ENCODE measurements at places on chromosomes 2 and 18.

DNA sequence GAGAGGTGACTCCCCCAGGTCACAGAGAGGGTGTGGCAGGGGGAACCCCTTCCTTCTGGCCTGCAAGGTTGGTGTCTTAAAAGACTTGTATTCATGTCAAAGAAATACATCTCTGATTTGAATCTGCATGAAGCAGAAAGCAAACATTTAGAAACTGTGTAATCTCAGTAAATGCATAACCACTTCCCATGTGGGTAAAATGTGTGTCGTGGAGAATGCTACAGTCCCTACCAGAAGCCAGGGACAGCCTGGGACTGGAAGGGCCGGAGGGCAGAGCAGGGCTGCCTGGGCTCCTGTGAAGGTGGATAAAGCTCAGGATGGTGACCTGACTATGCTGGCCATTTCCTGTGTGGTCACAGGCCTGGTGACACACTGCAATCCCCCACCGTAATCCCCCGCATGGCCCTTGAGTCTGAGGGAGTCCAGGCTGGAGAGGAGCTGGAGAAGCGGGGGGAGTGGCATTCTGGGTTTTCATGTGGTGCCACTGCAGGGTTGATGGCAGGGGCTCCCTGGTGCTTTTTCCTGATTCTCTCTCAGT, 102.2 kb downstream of the LRRC30 start:
- no peak for DNase-seq

DNA sequence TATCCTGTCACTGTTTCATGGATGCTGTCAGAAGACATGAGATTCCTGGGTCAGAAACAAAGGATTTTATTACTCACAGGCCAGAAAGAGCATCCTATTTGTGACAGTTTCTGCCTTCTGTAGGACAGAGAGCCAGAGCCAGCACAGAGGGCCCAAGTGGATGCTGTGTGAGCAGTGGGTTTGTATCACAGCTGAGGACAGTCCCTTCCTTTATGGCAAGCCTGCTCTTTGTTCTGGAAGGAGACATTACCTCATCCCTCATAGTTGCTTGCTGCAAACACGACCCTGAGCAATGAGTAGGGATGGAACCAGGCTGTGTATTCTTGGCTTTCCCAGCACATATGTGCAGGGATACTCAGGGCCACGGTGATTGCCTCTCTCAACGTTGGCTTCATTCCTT, 41.6 kb downstream of the ARHGEF4 start:
- DNase-seq, result no peak

GRCh38 chr2:202717598-202718310, 83.0 kb downstream of the FAM117B start:
- DNase-seq, result no peak

DNA sequence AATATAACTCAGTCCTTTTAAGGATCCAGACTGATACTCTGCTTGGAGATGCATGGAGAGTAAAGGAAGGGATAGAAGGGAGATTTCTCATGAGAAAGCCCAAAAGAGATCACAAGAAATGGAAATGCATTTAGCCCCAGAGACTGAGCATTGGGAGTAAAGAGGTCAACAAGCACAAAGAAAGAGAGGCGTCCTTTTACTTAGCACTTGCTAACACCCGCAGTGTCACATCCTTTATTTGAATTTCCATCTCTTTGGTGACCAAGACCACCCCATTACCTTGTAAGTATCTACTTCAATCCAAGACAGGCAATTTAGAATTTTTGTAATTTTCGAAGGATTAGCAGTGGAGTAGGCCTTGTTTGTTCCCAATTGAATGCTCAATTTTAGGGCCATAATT, 111.8 kb upstream of the DCC start:
- no peak for DNase-seq

DNA sequence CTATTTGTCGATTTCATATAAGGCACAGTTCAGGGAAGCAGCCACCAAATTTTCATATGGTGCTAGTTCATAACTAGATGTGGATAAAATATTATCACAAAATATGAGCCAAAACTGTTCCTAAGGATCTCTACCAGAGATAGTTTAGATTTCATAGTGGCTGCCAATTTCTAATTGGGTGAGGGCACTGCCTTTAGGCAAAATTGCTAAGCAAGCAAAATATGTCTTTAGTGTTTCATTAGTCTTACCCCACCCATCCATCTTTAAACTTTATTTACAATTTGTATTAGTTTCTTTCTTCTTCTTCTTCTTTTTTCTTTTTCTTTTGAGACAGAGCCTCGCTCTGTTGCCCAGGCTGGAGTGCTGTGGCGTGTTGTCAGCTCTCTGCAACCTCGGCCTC, 77.1 kb upstream of the SLC4A10 start:
- no peak for DNase-seq

GRCh38 chr18:62175521-62175920, 11.3 kb downstream of the PIGN start:
- DNase-seq, result no peak

DNA sequence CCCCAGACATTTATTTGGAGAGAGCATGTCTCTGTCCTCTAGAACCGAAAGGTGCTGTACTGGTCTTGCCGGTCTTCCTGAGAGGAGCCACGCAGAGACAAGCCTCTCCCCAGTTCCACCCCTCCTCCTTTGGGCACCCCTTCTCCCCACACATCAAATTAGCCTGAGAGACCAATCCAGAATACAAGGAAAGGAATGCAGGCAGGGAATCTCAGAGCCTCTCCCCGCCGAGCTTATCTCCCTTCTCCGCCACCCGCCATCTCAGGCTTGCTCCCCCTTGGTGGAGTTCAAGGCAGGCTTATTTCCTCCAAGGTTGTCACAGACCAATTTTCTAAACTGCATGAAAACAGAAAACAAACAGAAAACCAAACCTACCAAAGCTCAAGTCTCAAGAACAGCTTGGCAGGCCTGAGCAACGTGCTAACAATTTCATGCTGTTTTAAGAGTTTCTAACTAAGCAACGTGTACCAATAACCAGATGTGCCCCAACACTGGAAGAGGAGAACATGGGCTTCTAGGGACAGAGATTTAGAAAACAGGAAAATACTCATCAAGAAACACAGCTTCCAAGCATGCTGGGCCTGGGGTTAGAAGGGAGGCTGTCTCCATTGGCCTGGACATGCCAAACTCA, 124.5 kb upstream of the PKDCC start:
- no peak for DNase-seq

GRCh38 chr2:230774348-230774951, 61.8 kb downstream of the CAB39 start:
- no peak for DNase-seq

- DNase-seq, result peak; percentile 14
Observed at GRCh38 chr18:8091035-8091434, 518.2 kb upstream of the RAB12 start.

- peak; percentile 58 for DNase-seq
Observed at GRCh38 chr2:1081451-1082225, 131.0 kb downstream of the SNTG2 start.

DNA sequence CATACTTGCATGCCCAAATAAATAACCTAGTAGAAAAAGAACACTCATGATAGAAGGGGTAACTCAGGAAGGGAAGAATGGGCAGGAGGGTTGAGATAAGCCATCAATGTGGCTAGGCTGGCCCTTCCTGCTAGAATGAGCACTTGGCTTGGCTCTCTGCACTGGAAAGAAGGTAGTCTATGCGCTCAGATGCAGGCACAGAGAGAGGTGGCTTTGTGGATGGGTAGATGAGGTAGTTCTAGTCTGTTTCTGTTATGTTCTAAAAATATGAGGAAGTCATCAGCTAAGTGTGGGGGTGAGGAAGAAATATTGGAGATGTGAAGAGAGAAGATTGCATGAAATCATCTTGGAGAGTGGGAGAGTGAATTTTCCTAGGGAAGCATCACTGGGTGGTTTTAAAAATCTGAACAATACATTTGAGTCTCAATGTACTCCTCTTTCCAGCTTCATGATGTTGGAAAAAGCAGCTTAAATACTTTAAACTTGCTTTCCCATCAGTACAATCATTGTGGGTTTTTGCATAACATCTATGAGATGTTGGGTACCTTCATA, 357.1 kb downstream of the CNTNAP5 start:
- DNase-seq, result no peak
